Amniotic stem cell (primary cell): ENCODE measurements at places on chromosomes 4 and X.
A peak's percentile ranks its signal among the peaks of the same experiment; 100 is the strongest.

- DNase-seq, result peak; percentile 89
These were observed at the start of gene PCDH18 for GRCh38 chr4:137531986-137532868. TSS of gene PCDH18 (minus strand) at chr4:137532494. CDS start at chr4:137532088, 406 bp downstream.

DNA sequence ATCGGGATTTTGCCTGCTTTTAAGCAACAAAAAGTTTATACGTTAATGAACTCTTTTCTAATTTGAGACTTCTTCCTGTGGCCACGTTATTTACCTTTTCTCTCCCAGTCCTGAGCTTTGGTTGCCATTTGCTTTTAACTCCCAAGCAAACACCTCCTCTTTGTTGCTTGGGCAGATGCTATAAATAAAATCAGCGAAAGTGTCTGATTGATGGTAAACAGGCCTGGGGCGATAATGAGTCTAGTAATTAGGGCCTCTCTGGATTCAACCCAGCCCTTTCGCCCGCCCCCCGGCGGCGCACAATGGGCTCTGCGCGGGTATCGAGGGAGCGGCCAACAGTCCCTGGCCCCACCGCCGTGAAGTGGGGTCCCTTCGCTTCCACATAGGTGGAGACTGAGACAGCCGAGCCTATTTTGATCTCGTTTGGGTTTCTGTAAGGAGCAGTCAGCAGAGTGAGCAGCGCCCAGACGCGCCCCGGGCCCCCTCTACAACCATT, 790 bp downstream of the CLGN start:
- no peak for DNase-seq

DNA sequence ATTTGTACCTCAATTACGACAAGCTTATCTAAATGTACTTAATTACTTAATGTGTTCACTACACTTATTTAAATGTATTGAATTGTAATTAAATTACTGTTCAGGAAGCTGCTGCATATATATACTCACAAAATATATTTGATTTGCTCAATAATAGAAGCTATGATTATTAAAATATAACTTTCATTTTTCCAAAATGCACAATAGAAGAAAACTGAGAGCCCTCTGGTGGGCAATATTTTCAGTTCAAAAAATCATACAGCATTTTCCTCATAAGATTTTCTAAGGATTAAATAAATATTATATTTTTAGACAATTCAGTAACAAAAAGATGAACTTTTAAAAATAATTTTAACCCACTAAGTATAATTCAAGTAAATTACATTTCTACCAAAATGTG, 217.3 kb downstream of the DKK2 start:
- no peak for DNase-seq

DNA sequence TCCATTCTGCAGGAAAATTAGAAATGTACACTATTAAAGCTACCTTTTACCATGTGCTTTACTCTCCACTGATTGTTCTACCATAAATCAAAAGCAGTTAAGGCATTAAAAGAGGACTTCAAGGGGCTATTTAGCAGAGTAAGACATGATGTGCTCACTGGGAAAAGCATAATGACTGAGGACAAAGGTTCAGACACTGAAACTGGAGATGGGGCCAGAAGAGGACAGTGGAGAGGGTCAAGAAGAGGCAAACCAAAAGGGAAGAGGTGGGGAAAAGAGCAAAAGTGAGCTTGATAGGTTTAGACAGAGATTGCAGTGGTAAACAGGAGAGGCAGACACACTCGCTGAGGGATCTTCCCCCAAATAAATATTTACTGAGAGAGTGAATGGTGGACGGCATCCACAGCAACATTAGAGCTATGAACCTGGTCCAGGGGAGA, 23.8 kb downstream of the SH3RF1 start:
- no peak for DNase-seq

- no peak for DNase-seq
These were observed 50.2 kb downstream of the DCX start for GRCh38 chrX:111361751-111362150.

- no peak for DNase-seq
These were observed 95.8 kb downstream of the MGST2 start for GRCh38 chr4:139761461-139761860.

DNA sequence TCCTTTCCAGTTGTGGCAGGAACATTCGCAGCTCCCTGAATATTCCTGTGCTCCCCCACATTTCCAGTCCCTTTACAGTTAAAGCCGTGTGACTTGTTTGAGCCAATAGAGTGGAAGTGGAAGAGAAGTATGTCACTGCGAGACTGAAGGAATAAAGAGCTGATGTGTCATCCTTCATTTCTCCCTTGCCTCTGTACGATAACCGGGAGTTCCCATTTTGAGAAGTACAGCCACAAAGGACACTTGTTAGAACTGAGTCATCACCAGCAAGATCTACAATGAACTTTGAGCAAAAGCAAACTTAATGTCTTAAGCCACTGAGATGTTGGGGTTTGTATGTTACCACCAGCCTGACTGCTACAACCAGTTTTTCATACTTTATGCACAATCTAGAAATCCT, 92.3 kb downstream of the SPRY1 start:
- no peak for DNase-seq

- no peak for DNase-seq
These were observed 8.3 kb upstream of the AFAP1 start for GRCh38 chr4:7947927-7948326.

GRCh38 chr4:8599657-8600056, 7.1 kb downstream of the CPZ start:
- peak; percentile 49 for DNase-seq

- no peak for DNase-seq
These were observed 11.6 kb downstream of the TKTL1 start for GRCh38 chrX:154307202-154307601.

DNA sequence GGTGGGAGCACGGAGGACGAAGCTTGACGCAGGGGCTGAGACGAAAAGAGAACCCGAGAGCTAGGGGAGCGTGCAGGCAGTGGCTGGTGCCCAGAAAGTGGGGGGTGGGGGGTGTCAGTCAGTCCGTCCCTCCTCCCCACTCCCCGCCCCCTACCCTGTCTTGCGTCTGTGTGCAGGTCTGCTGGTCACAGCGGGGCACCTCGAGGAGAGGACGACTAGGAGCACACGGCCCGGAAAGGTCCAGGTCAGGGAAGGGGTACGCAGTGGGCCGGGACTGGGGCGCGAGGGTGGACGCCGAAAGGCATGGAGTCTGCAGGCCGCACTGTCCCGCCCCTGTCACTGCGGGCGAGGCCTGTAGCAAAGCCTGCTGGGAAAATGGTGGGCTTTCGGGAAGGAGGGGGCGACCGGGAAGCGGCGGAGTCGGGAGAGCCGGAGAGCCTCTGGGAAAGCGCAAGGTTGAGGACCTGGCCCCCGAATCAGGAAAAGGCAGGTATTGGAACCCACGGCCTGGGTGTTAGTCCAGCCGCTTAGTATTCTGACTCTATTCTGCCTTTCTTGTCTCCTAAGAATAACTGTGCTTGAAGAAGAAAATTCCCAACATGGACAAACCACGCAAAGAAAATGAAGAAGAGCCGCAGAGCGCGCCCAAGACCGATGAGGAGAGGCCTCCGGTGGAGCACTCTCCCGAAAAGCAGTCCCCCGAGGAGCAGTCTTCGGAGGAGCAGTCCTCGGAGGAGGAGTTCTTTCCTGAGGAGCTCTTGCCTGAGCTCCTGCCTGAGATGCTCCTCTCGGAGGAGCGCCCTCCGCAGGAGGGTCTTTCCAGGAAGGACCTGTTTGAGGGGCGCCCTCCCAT, 769 bp downstream of the TCEAL1 start:
- peak; percentile 35 for DNase-seq

DNA sequence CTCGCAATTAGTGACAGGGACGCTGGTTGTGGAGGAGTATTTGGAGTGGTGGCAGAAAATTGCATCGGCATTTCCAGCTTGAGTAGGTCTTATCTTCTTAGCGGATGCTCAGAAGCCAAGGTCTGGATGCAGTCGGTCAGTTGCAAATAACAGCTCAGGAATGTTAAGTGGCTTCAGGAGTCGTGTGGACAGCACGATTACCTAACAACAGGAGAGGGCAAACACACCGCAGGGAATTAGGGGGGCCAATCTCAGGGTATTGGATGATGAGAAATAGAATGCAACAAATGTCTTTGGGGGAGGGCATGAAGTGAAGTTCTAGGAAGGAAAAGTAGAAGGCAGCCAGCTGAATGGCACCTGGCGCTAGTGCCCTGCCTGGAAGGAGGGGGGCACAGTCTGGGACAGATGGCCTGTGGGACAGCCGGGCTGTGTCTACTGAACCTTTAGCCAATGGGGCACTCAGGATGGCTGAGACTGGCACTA, 11.8 kb downstream of the RASL11B start:
- DNase-seq, result no peak

DNA sequence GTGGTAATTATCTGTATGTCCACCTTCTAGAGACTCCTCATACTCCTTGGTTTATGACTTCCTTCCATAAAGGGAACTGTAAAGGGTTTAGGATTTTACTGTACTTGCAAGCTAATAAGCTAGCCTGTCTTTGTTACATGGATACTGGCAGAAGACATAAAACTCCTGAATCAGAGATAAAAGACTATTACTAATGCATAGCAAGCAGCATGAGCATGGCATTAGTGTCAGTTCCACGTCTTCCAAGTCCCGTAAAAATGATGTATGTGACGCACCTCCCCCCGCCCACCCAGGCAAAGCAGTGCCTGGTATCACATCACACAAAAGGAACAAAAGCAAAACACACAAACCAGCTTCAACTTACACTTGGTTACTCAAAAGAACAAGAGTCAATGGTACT, 71.0 kb downstream of the SLC10A6 start:
- DNase-seq, result no peak

DNA sequence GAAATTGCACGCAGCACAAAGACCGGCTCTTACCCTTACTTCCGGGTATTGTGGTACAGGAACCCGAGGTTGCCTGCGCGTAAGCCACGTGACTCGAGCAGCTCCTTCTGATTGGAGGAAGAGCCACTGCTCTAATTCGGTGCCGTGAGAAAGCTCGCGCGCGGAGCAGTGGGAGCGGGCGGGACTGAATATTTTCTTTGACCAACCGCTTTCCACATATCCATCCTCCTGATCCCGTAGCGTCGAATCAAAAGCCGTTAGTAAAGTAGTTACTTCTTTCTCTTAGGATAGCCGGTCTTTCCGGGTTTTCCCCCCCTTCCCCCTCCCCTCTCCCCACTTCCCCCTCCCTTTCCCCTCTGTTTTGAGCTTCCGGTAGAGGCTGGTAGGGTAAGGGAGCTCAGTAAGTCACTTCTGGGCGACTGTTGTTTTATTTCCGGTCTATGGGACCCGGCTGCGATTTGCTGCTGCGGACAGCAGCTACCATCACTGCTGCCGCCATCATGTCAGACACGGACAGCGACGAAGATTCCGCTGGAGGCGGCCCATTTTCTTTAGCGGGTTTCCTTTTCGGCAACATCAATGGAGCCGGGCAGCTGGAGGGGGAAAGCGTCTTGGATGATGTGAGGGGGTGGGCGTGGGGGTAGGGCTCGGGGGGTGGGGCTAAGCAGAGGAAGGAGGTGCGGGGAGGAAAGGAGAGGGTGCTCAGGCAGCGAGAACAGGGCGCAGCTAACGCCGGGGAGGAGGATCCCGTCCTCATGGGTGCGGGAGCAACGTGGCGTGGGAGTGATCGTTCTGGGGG, at the start of gene TAF1:
TAF1 (plus strand) TSS at position 483 of the 799 bp plus-strand sequence; CDS start at position 501, 18 bp downstream.
- peak; percentile 86 for DNase-seq

- DNase-seq, result no peak
These were observed 13.7 kb downstream of the CTAG1A start for GRCh38 chrX:154598656-154599055.

DNA sequence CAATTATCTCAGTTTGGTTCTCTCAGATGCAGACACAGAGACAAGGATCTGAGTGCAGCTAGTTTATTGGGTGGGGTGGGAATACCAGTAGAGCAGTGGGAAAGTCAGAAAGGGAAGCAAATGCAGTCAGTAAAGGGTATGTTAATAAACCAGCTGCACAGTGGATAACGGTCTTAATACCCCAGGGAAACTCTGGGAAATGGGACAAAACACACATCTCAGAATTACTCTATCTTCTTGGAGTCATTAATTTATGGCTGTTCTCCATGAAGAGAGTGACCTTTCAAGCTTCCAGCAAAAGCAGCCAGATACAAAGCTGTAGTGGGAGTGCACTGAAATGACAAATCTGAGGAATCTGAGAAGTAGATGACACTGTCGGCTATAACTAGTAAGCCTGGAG, 73.3 kb upstream of the NALF2 start:
- no peak for DNase-seq

GRCh38 chr4:133982533-133983224, 218.9 kb downstream of the PABPC4L start:
- peak; percentile 14 for DNase-seq

DNA sequence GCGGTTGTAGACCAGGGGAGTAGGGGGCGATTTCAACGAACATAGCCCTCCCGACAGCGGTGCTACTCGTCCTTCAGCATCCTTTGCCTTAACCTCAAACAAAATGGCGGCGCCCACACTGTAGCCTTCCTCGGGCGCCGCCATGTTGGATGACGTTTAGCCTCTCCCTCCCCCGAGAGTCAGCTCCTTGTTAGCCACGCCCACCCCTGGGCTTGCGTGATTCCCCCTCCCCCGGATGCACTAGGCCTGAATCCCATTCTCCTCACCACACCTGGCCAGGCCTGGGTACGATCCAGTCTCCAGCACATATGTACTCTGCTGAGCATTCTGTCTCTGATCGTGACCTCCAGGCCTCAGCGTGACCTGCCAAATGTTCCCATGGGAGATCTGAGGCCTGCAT, 49.0 kb upstream of the ZNF157 start:
- DNase-seq, result no peak

DNA sequence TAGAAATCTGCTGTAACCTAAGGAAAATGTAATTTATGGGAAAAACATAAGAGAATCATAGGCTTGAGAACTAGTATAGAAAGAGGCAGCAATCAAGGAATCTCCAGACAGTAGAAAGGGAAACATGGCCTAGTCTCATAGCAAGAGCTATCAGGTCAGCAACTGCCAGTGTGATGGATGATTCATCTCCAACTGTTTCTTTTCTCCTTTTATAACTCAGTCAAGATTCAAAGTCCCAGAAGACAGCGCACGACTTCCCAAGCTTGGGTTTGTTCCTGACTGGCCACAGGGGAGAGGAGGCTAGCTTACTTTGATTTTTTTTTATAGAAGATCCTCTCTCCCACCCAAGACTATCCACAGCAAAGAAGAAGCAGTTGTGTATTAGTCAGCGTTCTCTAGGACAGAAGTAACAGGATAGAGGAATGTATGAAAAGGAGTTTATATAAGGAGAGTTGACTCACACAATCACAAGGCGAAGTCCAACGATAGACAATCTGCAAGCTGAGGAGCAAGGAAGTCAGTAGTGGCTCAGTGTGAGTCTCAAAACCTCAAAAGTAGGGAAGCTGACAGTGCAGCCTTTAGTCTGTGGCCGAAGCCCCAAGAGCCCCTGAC, 181.5 kb downstream of the GC start:
- no peak for DNase-seq

DNA sequence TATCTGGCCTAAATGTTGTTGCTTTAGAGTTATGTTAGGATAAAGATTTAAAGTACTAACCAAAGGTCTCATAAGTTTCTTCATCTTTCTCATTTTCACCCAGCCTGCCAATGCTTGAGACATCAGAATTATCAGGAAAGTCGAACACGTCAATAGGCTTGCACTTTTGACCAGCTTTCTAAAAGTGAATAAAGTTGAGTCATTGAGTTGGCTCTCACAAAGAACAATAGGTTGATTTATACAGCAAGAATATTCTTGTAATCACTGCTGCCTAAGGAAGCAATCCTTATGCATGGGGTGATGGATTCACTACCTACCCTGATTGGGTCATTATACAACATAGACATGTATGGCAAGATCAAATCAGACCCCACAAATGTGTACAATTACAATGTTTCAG, 5.0 kb downstream of the CENPU start:
- no peak for DNase-seq

- no peak for DNase-seq
These were observed 824 bp downstream of the TBC1D14 start for GRCh38 chr4:6910340-6910959.
